Colonic mucosa (tissue), 4 donors: ENCODE measurements at places on chromosomes 3 and 15. TPM values are rescaled to one million over a fixed set of nuclear protein-coding genes. Genes with fewer than 3 reads are reported as not detected.

SLC9C1 gene
- total RNA-seq, result 0.15 TPM

- DNase-seq, result no peak
Observed at GRCh38 chr15:78938658-78939488, 6.0 kb downstream of the CTSH start.

DNA sequence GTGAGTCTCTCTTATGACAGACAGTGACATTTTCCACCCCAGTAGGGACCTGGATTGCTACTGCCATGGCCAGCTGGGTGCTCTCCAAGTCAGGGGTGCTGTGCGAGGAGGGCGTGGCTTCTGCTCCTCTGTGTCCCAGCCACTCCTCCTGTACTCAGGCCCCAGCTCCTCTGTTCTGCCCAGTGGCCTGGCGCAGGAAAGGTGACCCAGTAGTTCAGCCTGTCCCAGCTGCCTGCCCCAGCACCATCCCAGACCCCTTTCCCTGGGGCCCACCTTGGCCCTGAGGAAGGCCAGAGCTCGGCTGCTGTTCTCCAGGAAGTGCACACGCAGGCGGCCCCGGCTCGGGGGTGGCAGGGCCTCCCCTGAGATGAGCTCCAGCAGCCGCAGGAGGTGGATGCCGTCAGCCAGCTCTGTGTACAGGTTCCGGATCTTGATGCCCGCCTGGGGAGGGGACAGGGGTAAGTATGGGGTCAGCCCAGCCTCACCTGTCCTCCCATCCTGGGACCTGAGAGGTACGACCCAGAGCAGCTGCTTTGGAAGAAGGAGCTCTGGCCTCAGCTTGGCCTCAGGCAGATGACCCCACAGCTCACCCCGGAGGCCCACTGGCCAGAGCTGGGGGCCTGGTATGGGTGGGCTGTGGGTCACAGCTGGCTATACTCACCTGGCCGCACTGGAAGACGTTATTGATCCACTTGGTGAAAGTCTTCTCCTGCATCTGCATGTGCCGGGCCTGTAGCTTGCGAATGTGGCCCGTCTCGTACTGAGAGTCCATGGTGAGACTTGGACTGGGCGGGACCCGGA, 1.0 kb downstream of the SPTBN5 start:
- peak; percentile 59 for DNase-seq

- no peak for DNase-seq
Observed at GRCh38 chr3:9433627-9434521, 36.5 kb downstream of the SETD5 start.

- no peak for DNase-seq
Observed at GRCh38 chr15:36755341-36756000, 176.0 kb downstream of the CDIN1 start.

DNA sequence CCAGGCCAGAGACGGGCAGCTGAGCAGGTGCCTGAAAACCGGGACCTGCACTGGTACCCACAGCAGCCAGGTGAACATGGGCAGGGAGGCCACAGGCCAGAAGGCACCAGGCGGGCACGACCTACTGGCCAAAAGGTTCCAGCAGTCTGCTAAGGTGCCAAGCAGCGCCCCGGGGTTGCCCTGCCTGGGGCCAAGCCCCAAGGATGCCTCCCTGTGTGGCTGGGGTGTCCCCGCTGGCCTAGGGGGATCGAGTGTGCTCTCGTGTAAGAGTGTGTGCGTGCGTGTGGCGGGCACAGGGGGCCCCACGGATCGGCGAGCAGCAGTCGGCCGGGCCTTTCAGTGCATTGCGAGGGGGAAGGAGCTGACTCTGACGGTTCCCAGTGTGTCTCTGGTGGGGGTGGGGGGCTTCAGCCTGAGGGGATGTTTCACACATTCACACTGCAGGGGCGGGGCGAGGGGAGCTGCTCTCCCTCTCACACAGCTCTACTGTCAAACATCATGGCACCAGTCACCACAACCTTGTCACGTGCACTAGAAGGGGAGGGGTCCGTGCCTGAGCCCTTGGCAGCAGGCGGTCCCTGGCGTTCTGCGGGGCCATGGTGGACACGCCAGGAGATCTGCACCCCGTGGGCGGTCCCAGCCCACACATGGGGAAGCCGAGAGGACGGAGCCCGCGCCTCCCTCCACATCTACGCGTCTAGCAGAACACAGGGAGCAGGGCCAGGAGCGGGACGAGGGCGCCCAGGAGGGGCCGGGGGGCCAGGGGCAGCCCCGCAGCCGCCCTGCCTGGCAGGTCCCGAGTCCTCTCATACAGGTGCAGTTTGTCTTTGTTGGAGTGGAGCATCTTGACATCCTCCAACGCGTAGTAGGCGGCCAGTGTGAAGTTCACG, 44.5 kb downstream of the RGMA start:
- DNase-seq, result no peak

DNA sequence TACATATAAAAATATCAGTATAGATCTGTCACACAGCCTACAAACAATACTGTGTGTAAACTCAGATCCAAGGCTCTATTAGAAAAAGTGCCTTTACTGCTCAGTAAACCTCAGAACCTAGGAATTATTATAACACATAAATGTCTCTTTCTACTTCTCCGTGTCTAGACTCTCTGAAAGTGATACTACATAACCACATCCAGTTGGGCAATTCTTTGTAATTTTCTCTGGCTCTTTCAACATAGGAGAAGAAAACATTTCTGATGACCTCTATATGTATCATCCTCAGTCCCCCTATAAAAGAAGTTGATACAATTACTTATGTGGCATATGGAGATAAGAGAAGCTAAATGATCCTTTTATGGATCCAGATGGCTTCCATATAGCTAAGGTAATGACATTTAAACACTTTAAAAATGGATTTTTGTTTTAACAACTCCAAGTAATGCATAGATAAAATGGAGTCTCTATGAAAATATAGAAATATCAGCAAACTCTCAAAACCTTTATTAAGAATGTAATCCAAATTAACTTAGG, 104.5 kb downstream of the LSAMP start:
- no peak for DNase-seq
